CMK (cell line): ENCODE measurements at places on chromosomes 11 and 22.
A peak's percentile ranks its signal among the peaks of the same experiment; 100 is the strongest.

GRCh38 chr11:24588081-24588480, 91.2 kb downstream of the LUZP2 start:
- DNase-seq, result no peak

GRCh38 chr22:30643055-30643875, 7.7 kb downstream of the SLC35E4 start:
- DNase-seq, result no peak

- no peak for DNase-seq
Observed at GRCh38 chr11:132475026-132475425, 1057.3 kb downstream of the OPCML start.

GRCh38 chr22:25110846-25111578, 88.6 kb upstream of the CRYBB3 start:
- peak; percentile 4 for DNase-seq

- no peak for DNase-seq
Observed at GRCh38 chr11:102581066-102581465, 44.1 kb downstream of the MMP20 start.

- DNase-seq, result no peak
Observed at GRCh38 chr22:37749226-37749625, 52.4 kb downstream of the TRIOBP start.

DNA sequence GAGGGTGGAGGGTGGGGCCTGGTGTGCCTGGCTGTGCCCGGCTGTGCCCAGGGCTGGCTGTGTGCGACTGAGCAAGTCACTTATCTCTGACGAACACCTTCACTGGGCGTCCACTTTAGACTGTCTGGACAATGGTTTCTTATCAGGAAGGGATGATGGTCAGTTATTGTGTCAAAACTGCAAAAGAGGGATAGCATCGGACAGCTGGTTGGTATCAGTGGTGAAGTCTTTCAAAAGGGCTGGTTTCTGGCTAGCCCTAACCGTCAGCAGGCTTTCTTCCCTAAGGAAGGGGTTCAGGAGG, 4.1 kb upstream of the MGAT3 start:
- DNase-seq, result peak; percentile 96

- no peak for DNase-seq
Observed at GRCh38 chr11:70666311-70666710, 268.0 kb downstream of the CTTN start.

DNA sequence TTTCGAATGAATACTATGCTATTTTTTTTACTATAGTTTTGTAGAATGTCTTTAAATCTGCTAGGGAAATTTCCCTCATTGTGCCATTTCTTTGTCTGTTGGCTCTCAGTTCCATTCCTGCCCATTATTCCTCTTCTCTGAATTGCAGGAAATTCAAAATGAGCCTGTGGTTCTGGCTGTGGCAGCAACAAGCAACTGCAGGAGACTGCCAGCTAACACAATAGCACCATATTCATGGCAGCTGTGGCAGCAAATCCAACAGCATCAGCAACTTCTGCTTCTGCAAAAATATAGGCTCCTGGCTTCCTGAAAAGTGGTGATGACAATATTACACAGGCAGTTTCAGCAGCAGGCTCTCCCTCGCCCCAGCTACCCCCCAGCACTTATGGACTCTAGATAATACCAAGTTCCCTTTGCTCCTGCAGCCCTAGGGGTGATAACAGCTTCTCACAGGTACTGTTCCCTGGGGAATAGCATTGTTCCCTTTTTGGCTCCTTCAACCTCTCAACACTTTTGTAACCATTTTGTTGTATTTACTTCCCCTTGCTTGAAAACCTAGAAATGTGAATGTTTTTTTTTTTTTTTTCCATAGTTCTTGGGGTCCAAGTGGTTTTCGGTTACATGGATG, 9.3 kb downstream of the PATE4 start:
- DNase-seq, result no peak

GRCh38 chr11:89490981-89491690, at the start of gene NOX4:
TSS of gene NOX4 (minus strand) at chr11:89491375. CDS start at chr11:89491246, 129 bp downstream.
- DNase-seq, result no peak

- no peak for DNase-seq
Observed at GRCh38 chr22:32080904-32081303, 37.8 kb downstream of the SLC5A1 start.

DNA sequence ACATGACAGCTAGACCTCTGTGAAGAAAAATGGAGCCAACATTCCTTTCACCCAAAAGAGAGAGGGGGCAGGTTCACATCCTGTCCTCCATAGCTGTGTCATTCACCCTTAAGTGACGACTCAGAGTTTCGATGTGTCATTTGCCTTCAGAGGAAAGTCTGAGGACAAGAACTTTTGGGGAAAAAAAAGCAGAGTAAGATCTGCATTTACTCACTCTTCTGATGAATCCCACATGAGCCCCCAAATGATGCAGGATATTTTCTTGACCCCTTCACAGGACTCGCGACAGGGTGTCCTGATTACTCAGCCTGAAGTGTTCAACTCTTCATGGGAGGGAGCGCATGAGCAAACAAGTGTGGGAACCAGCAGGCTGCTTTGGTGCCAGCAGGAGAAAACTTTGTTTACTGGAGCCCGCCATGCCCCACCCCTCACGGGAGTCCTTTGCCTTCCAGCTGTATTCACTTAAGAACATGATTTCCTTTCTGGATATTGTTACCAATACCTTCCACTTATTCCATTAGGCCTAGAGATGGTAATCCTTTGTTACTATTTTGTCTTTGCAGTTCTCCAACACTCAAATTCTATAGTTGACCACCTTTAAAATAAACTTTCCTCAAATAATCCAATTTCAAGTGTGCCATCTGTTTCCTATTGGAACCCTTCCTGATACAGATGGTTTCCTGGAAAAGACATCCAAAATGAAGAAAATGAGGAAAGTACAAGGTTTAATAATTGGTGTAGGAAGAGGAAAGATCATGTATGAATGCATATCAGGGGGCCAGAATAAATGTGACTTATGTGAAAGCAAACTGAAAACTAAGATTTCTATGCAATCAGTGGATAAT, 729.8 kb downstream of the FAM181B start:
- DNase-seq, result no peak

- no peak for DNase-seq
Observed at GRCh38 chr11:6486256-6486655, 5.0 kb downstream of the TIMM10B start.
